ENCODE measurements at places on chromosomes 12 and 14.

DNA sequence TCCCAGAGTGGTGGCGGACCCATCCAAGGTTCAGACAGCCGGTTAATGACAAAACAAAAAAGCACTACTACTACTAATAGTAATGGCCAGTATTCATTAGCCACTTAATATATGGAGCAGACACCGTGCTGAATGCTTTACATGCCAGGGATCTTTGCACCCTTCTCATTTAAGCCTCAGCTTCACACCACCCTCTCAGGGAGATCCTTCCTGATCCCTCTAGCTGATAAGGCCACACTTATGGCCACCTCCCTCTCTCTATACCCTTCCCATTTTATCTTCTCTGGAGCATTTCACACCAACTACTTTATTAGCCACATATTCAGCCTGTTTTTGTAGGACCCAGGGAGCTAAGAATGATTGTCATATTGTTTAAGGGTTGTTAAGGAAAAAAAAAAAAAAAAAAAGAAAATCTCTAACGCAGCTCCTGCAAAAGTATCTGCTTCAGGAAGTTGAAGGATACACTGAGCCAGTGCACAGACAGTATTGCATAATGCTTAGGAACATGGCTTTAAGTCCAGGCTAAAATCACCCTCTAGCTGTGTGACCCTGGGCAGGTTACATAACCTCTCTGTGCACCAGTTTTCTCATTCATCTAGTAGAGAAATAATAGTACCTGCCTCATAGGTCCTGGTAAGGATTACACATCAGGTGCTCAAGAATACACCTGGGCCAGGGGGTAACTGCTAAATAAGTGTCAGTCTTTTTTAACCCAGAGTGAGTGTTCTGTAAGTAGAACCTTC, 29.4 kb downstream of the NUAK1 start:
- no peak for DNase-seq

DNA sequence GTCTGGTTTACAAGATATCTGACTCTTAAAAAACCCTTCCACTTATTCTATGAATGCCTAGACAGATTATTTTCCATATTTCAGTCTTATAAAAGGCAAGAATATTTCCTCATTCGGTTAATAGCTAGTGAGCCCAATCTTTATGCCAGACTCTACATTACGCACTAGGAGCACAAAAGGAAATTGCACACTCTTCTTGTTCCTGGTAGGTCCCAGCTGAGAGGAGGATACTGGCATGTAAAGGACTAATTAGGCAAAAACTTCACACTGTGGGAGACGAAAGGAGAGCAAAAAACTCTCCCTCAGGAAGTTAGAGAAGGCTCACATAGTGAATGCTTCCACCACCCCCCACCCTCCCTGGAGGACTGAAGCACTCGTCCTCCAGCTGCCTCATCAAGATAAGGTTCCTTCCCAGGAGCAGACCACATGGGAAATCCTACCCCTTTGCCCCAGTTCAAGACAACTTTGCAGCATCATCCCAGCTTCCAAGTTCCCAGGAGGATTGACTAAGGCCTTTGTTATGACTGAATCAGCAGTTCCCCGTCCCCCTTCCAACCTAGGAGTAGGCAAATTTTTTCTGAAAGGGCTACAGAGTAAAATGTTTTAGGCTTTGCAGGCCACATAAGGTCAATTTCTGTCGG, 14.5 kb downstream of the CAPZA3 start:
- DNase-seq: no peak

DNA sequence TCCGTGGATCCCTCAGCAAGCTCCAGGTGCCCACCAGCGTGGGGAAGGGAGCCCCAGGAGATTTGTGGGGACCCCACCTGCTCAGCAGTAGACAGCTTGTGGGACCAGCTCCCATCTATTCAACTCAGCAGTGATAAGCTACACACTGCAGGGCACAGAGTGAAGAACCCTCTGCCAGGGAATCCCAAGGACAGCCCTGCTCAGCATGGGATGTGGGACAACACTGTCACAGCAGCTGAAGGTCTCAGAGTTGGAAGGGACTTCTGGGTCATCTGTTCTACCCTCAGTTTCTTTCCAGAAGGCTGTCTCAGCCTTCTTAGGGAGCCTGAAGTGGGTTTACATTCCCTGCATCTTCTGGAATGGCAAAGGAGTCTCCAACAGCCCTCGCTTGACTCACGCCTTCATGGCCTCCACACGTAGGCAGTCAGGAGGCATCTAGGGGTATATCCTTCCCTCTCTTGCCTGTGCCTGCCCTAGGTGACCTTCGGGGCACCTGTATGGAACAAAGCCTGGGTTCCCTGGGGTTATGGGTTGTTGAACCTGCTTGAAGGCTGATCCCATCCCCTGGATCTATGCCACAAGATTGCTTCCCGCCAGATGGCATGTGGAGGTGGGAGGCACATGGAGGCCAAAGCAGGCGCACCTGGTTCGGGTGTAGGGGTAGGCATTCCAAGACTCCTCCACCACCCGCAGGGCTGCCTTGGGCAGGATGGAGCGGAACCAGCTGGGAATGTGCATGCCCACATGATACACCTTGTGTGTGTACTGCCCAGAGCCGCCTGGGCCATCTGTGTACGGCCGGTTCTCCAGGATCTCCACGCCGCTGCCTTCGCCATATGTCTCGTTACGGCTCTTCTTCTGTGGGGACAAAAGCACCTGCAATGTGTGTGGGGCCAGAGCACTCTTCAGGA, 33.0 kb downstream of the ARL6IP4 start:
- no peak for DNase-seq

DNA sequence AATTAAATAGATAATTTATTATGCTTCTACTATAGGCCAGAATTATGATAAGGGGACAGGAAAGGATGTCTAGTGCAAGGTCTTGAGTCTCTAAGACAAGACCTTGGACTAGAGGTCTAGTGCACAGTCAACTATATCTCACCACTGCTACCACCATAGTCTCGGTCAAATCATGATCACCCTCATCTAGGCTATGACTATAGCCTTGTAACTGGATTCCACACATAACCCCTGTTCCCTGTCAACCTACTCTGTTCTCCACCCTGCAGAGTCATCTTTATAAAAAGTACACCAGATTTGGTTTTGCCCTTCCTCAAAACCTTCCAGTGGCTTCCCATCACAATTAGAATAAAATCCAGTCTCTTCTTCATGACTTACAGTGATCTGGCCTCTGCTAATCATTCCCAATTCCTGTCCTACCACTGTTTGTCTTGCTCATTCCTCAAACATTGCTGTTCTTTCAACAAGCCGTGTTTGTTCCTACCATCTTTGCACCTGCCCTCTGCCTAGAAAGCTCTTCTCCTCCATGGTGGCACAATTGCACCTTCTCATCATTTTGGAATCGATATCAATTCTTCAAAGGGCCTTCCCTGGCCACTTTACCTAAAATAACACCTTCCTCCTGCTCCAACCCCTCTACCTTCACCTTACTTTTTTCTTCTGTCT, 169.4 kb downstream of the FOXN3 start:
- DNase-seq: no peak

- no peak for DNase-seq
These were observed 340.5 kb downstream of the FUT8 start for GRCh38 chr14:65753061-65753460.

DNA sequence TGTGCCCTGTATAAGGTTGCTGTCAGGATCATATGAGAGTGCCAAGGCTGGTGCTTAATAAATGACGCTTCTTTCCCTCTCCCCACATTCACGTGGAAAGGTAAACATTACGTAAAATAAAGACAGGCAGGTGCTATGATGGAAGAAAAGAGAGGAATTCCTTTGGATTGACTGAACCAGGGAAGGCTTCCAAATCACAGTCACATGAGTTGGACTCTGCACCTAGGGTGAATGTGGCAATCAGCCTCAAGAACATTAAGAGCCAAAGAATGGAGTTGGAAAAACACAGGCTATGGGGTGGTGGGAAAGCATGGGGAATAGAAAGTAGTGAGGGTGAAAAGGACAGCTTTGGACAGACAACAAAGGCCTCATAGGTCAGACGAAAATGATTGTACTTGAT, 473.1 kb downstream of the VRK1 start:
- DNase-seq: no peak

GRCh38 chr12:62966990-62967506, 32.1 kb upstream of the PPM1H start:
- no peak for DNase-seq

DNA sequence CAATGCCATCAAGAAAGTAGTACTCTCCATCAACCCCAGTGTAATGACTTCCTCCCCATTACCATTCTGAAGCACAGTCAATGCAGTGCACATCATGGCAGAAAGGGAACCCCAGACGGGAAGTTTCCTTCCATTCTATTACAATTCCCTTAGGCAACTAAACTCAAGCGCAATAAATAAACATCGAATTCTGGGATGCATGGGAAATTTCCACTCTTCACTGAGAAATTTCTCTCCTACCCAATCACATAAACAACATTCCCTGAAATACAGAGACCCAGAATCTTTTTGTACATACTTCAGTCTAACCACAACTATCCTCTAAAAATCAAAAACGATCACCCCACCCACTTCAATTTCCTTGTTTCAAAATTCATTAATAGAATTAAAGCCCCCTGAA, 20.0 kb downstream of the SARNP start:
- no peak for DNase-seq

DNA sequence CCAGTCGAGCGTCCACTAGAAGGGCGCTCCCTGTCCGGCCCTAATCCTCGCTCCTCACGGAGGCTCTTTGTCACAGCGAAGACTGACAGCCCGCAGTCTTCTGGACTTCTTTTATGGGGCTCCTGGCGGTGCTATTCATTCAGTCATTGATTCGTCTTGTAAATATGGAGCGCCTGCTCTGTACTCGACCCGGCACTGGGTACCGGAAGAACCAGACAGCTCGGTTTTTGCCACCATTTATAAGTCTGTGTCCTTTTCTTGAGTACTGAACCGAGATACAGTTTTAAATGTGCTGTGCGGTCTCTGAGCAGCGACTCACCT, 570 bp downstream of the DMAC2L start:
- no peak for DNase-seq

- DNase-seq: no peak
These were observed 42.0 kb downstream of the GPHB5 start for GRCh38 chr14:63276492-63277342.

- peak; percentile 65 for DNase-seq
These were observed 89.0 kb downstream of the SCARB1 start for GRCh38 chr12:124774462-124775167.

- no peak for DNase-seq
These were observed 343.3 kb downstream of the MDGA2 start for GRCh38 chr14:47332106-47332505.

- no peak for DNase-seq
These were observed 559 bp upstream of the CKAP4 start for GRCh38 chr12:106248312-106248845.

- DNase-seq: no peak
These were observed 33.4 kb downstream of the NELL2 start for GRCh38 chr12:44842669-44843068.

GRCh38 chr14:56189307-56189706, 71.1 kb downstream of the PELI2 start:
- DNase-seq: no peak

DNA sequence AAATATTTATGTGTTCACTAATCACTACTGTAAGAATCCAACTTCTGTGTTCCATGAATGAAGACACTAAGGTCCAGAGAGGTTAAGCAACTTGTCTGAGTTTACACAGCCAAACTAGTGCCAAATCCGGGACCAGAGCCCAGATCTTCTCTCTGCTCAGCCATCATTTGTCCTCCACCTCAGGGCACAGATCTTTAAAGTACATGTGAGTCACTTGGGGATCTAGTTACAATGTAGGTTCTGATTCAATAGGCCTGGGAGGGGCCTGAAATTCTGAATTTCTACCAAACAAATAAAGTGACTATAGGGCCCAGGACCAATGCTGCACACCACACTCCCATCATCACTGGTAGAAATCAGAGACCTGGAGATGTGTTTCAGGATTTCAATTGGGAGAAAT, 162.9 kb downstream of the GXYLT1 start:
- no peak for DNase-seq

Measured in NK-92 treated with Interleukin-12 subunit alpha and Interleukin-12 subunit beta, amount 100 ng/mL, for 24 hours (cell line).